K562 (cell line): ENCODE measurements at places on chromosomes 4 and X. TPM values are rescaled to one million over a fixed set of nuclear protein-coding genes. Genes with fewer than 3 reads are reported as not detected.

DNA sequence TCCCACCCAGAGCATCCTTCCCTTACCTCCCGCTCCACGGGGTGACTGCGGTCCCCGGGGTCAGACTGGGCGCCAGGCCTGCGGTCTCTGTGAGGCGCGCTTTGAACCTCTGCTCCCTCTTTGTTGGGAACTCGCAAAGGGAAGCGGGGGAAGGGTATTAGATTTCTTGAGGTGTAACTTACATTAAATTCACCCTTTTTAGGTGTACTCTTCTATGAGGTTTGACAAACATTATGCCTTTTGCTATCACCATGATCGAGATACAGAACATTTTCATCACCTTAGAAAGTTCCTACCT, 569 bp downstream of the DCK start:
- DNase-seq, result peak; percentile 53

DNA sequence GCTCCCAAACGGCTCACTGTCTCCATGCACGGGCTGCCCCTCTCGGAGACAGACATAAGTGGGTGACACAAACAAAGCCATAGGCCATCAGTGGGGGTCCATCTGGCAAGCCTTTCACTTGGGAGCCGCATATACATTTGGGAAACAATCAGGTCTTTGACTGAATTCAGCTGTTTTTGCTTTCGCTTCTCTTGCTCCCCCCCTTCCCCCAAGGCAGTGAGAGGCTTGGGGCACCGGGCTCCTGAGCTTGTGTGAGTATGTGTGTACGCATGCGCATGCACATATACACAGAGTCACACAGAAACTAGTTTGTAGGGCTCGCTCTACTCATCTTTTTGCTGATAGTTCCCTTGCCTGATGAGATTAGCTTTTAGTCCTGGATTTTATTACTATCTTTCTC, 284.4 kb downstream of the AFF2 start:
- no peak for DNase-seq

- DNase-seq, result no peak
Observed at GRCh38 chr4:93828332-93828994, at the start of gene ATOH1. ATOH1 (plus strand) TSS chr4:93828753; CDS start chr4:93828927, 174 bp downstream.

DNA sequence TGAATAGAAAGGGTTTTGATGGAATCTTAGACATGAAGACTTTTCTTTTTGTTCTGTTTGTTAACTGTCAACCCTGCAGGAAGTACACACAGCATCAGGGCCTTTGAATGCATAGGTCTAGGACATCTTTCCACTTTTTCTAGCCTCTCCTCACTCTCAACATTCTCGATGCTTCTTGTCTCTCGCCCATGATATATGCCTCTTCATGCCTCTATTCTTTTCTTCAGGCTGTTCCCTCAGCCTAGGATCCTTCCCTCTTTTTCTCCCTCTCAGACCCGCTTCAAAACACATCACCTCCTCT, 9.6 kb downstream of the PDGFC start:
- no peak for DNase-seq

DNA sequence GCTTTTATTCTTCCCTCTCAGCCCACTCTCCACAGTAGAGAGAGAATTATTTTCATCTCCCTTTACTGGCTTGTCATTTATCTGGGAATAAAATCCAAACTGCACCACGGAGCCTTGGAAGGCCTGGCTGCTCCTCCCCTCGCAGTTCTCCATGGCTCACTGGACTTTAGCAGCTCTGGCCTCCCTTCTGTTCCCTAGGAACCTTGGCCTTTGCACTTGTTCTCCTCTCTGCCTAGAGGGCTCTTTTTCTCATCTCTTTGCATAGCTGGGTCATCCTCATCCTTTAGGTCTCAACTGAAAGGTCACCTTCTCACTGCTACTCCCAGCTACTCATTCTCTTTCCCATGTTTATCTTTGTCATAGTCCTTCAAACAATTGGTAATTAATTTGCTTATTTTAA, 31.3 kb upstream of the TAPT1 start:
- DNase-seq, result no peak

GRCh38 chrX:2497961-2498780, 2.6 kb downstream of the DHRSX start:
- no peak for DNase-seq

- DNase-seq, result no peak
Observed at GRCh38 chrX:5915783-5916182, 312.9 kb downstream of the NLGN4X start.

DNA sequence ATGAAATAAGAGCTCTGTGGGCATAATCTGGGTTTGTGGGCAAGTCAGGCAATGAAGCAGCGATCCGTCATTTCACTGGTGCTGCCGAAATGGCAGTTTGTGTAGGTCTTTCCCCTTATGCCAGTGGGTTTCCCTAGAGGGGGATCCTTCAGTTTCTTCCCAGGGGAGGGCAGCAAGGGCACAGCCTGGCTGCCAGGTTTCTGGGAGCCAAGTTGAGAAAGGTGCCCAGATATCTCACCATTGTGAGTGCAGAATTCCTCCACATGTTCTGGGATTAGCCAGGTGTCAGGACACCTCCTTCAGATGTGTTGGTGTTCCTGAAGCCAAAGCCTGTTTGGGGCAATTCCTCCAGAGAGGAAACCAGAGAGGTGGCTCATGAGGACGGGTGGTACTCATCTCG, 28.0 kb downstream of the MSX1 start:
- DNase-seq, result no peak

GRCh38 chr4:30172416-30172815, 547.8 kb upstream of the PCDH7 start:
- no peak for DNase-seq

DNA sequence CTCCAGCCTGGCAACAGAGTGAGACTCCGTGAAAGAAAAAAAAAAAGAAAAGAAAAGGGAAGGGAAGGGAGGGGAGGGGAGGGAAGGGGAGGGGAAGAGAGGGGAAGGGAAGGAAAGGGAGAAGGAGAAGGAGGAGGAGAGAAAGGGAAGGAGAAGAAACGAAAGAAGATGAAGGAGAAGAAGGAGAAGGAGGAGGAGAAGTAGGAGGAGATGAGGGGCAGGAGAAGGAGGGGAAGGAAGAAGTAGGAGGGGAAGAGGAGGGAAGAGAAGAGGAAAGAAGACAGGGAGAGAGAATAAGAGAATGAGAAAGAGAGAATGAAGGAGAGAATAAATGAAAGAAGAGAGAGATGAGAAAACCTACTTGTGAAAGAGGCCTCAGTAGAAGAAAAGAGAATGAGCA, 170.3 kb downstream of the DHRSX start:
- DNase-seq, result no peak

DNA sequence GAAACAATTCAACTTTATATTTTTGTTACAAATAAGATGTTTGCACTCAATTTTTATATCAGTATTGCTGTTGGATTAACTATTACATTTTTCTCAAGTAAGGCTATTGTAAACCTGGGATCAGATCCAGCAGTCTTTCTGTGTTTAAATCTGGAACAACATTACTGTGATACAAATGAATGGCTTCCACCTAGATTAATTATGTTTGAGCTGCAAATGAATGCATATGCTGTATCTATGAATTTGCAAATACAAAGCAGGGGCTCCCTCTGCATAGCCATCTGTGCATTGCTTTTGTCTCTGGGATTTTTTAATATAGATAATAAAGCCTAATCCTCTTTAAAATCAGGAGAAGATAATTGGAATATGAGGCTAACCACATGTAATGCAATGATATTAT, 69.8 kb upstream of the NEIL3 start:
- no peak for DNase-seq

- DNase-seq, result no peak
Observed at GRCh38 chrX:142312591-142312990, 107.5 kb upstream of the MAGEC2 start.

- DNase-seq, result peak; percentile 14
Observed at GRCh38 chrX:85111347-85111746, 107.7 kb downstream of the APOOL start.

DNA sequence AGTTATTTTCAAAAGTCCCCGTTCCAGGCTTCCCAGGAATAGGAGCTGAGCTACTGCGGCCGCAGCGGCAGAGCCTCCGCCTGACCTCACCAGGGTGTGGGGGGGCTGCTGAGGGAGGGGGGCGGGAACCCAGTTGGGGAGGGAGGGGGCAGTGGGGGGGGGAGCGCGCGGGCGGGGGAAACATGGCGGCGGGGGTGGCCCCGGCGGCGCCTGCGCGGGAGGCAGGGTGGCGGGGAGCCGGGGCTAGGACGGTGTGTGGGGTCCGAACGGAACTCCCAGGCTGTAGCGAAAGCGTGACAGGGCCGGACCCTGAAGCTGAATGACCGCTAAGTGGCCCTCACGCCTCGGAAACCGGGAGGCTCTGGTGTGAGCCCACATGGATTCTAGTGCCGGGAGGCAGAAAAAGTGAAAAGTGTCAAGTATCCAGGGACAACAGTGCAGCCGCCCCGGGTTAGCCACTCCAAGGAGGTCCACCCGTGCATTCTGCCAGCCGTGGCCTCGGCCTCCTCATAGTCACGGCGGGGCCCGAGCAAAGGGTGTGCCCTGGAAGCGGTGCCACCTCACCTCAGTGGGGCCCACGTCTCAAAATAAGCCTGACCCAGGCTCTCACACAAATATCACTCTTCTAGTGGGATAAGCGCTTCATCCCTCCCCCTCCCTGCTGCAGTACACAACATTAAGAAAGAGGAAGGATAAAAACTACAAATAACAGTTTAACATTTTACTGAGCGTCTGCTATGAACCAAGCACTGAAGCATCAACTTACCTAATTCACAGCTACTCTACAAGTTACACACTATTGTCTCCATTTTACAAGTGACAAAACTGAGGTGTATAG, at the start of gene KLHL13:
Gene KLHL13 (minus strand): TSS at position 98 of the 838 bp plus-strand sequence. CDS start 88,337 bp downstream, outside the sequence.
- DNase-seq, result peak; percentile 48

GRCh38 chr4:149029056-149029651, 586.9 kb upstream of the NR3C2 start:
- DNase-seq, result no peak

DNA sequence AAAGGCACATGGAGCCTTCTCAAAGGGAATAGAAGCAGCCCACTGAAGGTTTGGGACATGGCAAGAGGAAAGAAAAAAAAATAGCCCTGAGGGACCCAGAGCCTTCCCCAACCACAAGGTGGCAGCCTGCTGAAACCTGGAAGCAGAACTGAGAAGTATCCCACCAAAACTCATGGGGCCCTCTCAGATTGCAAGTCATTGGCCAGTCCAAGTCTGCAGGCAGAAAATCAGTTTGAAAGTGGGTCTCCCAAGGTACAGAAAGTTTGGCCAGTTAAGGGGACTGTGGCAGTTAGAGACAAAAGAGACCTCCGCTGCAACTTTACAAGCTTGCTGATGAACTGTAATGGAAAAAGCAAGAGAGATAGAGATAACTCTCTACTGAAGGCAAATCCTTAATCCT, 155.8 kb downstream of the ANTXR2 start:
- DNase-seq, result peak; percentile 47

DNA sequence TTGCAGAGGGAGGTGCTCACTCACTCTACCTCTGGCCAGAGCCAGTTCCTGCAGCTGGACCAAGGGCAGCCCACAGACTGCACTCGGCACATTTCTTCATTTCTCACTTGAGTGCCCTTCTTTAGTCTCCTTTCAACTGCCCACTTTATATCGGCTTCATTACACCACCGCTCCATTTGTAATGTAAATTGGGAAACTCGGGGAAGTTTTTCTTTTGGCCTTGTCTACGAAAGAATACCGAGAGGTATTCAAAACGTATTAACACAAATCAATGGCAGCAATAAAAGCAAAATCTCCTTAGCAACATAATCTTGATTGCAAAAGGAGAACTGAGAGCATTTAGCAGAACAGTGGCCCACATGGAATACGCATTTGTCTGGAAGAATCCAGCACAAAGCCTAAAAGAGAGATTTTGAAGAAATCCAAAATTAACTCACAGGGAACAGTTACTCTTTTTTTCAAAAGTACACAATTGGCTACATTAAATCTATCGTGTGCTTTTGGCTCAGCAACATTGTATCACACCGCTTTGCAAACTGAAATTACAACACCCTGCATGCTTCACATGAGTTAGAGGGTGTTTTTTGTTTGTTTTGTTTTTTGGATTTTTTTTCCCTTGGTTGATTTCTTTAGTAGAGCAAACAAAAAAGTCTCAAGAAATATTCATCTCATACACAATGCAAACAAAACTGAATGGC, 62.6 kb downstream of the CHIC2 start:
- no peak for DNase-seq

DNA sequence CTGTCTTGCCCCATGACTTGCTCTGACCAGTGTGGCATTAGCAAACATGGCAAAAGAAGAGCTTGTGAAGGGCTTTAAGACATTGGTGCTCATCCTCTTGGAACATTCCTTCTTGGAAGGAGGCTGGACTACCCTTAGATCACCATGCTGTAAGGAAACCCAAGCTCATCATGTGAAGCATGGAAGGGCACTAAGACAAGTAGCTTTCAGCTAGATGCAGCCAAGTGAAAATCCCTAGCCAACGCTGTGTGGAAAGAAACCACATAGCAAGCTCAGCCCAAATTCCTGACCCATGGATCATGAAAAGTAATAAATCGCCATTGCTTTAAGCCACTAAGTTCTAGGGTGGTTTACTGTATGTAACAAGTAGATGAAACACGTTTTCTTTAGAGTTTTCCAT, 12.4 kb upstream of the PACRGL start:
- DNase-seq, result no peak

GRCh38 chrX:7690842-7691241, 152.1 kb upstream of the VCX start:
- DNase-seq, result no peak

DNA sequence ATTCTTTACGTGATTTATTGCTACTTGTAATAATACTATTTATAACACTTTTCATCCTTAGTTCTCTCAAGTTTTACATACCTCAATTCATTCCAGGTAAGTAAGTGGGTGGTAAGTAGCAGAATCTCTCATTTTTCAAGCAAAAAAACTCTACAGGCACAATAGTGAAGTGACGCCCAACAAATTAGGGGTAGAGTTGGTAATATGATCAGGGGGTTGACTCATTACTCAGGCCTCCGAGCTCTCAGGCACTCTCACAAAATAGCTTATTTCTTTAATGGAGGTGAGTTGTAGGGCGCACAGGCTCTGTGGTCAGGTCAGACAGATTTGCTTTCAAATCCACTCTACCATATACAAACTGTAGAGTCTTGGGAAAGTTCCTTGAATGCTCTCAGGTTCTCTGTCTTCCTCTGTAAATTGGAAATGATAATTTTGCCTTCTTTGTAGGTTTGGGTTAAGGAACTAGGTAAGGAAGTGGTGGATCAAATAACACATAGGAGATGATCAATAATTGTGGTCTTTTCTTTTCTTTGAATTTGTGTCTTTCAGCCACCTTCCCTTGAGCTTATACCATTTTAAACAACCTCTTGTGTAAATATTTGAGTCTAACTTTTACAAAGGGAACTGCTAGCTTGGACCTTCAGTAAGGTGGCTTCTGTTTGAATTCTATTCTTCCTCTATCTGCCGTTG, 134.9 kb upstream of the LEF1 start:
- no peak for DNase-seq

Gene FDCSP
- total RNA-seq, result not detected in 2 replicates

Gene HSD17B13
- 0.18 and 0.20 TPM in 2 replicates for total RNA-seq

Gene CXCL8
- total RNA-seq, result 3.2 and 3.3 TPM in 2 replicates

Gene ARHGAP24
- total RNA-seq, result 10.8 and 12.6 TPM in 2 replicates

Gene ALB
- total RNA-seq, result 18.5 and 24.2 TPM in 2 replicates

Gene USP17L20
- total RNA-seq, result not detected in 2 replicates

Gene BEX4
- total RNA-seq, result 135 and 149 TPM in 2 replicates

Gene GNRHR
- not detected in 2 replicates for total RNA-seq

Gene NHSL2
- 0.02 and 0.04 TPM in 2 replicates for total RNA-seq

Gene H2AZ1
- total RNA-seq, result 718 and 751 TPM in 2 replicates

Gene HSFX4
- not detected in 2 replicates for total RNA-seq

Gene STATH
- total RNA-seq, result not detected in 2 replicates
